T1000 (cell line): ENCODE measurements at places on chromosomes 3 and 15.
A peak's percentile ranks its signal among the peaks of the same experiment; 100 is the strongest.

DNA sequence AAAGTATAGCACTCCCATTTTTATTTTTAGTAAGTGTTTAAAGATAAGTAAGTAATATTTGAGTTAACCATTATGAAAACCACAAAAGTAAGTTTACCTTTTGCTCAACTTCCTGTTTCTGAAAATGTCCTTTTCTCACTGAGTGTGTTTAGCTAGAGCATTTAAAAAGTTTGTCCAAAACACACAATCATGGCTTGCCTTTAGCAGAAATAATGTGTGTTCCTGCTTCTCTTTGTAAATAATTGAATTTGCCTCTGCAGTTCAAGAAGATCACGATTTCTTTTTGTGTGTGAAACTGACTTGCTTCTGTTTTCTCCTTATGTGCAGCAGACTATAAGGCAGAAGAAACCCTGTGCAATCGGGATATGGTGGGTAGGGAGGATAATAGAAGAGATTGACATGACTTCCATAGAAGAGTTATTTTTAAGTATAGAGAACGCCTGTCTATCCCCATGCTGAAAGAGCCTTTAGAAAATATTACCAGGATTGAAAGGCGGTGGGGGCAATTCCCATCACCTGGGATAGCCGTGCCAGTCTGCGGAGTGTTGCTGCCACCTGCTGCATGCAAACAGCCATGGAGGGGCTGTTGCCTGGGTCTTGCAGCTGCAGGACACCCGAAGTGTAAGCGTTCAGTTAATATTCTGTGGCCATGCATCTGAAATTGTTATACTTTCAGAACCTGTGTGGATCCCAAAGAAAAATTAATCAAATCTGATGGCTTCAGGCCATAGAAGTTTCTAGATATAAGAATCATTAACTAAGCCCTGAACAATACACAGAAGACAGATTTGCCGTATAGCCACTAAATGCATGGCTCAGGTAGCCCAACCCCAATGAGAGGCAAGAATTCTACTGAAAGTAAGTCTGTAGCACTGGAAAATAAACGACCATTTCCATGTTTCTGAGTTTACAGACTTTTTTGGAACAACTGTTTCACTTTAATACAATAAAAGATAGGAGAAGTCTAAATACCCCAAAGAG lies 2.4 kb upstream of the CD96 start:
- DNase-seq: peak; percentile 30

GRCh38 chr3:152471814-152472671 lies 203.3 kb downstream of the MBNL1 start:
- peak; percentile 11 for DNase-seq

DNA sequence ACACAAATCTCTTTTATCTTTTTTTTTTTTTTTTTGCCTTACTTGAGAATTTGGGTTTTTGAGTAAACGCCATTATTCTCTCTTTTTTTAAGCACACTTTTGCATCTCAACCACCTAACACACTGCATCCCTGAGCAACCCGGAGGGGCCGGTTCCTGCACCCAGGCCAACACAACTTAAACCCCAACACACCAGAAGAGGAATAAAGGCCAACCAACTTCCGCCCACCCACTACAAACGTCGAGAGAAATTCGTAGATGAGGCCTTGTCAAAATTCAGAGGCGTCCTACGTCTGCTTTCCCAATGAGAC lies 389 bp upstream of the CCNB2 start:
- DNase-seq: no peak

- DNase-seq: no peak
Observed at GRCh38 chr3:193207290-193208273, 33.4 kb upstream of the PLAAT1 start.

GRCh38 chr3:180923561-180923960 lies 11.1 kb downstream of the FXR1 start:
- no peak for DNase-seq
